CD4-positive, alpha-beta T cell treated with Interleukin-15 for 1 hour (primary cell): ENCODE measurements at places on chromosomes 2 and 18.

DNA sequence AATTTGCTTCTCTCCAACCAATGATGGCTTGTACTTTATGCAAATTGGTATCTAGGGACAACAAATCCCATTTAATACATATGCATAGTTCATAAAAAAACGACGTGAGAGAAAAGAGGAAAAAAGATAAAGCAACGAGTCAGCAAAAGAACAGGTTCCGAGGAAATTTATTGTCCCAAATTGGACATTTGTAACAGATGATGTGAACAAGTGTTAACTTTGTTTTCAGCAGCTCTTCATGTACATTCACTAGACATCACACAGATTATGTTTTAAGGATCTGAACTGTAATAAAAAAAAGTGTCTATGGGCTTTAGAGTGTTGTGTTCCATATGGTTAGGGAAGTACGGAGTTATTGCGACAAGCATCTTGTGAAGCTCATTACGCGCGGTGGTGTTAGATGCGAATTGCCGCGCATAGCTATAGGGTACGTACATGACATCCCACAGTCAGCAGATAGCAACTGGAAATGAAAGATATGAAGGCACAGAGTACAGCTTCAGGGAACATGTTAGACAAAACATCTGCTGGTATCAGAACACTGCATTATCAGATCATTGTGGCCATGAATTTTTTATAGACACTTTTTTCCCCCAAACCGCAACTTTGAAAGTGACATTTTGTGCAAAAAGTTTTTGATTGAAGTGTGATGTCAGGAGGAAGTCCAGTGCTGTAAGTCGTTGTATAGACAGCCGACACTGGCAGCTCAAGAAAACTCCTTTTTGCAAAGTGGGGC lies 1073.1 kb upstream of the FANCL start:
- DNase-seq = no peak

DNA sequence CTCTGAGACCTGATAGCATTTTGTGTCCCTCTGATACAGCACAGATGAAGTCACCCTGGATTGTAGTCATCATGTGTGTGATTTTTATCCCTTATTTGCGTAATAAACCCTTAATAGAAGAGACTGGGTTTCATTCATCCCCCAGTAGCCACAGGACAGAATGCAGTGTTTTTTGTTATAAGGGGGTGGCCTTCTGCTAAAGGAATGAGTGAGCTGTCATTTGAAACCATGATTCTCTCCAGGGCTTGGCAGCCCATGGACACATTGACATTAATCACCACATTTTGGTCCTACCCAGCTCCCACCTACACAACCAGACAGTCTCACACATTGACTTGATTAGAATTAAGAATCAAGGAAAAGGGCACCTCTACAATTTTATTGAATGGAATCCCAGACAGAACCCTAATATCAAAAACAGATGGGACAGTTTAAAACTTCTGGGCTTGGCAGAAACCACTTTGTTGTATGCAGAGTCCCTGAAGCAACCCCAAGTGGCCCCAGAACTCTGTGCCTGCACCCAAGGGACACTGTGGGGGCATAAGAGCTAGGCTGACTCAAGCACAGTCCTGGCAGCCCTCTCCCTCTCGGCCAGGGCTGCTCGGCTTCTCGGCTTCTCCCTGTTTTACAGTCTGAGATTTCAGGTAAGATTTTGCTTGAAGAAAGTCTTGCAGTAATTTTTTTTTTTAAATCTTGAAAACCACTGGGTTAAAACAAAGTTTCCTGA lies 254.0 kb upstream of the SLC14A2 start:
- no peak for DNase-seq

GRCh38 chr2:64779117-64779690 lies 125.5 kb upstream of the SERTAD2 start:
- DNase-seq = no peak

- no peak for DNase-seq
These were observed 233.4 kb downstream of the PHLPP1 start for GRCh38 chr18:62948788-62949187.

DNA sequence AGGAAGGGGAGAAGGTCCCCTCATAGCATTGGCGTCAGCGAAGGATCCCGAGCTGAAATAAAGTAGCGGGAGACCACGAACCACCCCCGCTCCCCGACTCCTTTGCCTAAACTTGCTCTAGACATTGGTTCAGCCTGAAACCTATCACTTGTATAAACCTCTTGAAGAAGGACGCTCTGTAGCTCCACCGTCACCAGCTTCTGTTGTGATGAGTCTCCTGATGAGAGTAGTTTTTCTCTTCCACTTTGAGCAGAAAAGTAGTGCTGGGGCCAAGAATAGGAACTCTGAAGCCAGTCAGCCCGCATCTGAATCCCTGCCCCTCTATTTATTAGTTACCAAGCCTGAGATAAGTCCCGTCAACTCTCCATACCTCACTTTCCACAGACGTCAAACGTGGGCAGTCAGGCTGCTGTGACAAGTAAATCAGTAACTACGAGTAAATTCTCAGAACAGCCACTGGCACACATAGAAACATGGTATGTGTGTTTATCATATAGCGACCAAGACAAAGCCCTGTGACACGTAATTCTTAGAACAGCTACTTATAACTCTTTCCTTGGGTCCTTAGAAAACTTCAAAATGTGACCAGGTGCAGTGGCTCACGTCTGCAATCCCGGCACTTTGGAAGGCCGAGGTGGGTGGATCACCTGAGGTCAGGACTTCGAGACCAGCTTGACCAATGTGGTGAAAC lies 61.7 kb downstream of the CD226 start:
- peak; percentile 55 for DNase-seq

DNA sequence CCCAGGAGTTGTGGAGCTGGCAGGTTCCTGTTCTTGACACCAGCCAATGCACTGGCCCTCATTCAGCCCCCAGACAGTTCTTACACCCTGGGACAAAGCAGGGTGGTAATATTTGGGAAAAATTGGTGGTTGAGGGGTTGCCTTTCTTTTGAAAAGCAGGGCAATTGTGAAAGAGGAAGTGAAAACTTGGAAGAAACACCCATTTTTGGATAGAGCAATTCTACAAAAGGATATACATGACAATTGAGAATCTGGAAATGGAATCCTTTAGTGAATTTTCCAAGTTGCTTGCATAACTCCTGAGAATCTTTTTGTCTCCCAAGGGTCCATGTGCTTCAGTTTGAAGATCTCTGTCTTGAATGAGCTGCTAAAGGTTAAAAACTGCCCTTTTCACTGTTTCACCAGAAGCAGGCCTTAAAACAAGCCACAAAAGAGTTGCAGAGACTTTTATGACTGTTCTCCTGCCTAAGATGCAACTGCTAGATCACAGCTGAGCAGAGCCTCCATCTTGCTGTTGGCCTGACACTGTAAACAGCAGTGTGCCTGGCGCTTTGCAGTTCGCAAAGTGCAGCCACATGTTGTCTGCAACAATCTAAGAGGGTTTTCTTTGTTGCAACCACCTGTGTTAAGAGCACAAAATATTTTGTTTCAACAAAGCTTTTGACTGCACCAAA lies 11.8 kb downstream of the COL4A4 start:
- no peak for DNase-seq

DNA sequence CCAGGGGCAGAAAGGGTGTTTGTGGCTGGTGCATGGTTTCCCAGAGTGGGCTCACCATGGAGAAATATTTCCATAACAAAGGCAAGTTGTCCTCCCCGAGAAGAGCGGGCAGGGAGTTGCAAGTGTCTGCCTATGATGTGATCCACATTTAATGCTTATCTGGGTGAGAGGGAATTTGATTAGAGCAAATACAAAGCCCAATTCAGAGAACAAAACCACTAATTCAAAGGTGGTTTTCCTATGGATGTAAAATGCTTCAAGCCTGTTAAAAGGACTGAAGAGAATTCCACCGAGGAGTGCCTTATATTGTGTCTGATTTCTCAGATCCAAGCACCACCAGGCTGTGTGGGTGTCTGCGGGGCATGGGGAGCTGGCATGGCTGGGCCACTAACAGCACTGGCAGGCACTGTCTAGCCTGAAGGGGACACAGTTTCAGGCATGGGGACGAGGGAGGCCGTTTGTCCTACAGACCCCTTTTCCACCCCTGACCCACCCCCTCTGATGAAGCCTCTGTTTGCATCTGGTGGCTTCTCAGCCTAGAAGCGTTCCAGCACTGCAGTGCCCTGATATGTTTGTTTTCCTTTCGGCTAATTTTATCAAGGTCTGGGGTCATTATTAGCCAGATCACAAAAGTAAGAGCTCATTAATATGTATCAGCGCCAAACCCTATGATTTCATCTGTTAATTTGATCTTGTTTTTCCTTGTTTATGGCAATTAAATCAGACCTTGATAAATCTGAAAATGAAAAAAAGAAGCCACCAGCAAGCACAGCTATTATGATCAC lies 357.3 kb downstream of the HRH4 start:
- DNase-seq = no peak

DNA sequence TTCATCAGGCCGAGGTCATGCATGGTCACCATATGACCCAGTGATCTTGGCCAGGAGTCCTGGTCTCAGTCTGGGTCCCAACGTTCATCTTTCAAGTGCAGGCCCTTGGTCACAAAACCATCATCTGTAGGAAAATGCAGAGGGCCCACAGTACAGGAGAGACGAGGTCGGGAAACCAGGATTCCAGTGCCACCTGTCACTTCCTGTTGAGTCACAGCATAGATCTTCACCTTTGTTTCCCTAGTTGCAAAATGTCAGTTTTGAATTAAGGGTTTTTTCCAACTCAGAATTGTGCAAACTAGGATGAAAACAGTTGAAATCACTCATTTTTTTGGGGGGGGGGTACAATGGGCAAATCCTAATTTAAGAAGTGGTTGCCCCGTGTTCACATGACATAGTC lies 162.2 kb downstream of the INSIG2 start:
- DNase-seq = no peak

- no peak for DNase-seq
These were observed 190.3 kb downstream of the RBM43 start for GRCh38 chr2:151071382-151071781.

GRCh38 chr2:111200333-111200881 lies 79.7 kb downstream of the BCL2L11 start:
- no peak for DNase-seq

GRCh38 chr2:53784436-53784835 lies 2.3 kb downstream of the ASB3 start:
- DNase-seq = no peak

DNA sequence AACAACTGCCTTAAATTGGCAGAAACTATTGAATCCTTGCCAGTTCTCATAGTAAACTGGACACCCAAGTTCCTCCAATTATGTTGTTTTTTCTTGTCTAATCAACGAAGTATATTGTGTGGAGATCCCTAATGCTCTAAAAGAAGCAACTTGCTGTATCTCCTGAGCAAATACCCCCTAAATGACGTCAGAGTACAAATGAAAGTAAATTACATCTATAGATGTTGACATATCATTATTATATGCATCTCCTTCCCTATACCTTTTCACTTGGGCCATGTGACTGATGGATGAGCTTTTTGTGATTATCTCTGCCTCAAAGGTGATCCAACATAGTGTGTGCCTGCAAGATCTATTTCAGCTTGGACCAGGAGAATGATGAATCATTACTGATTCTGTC lies 159.4 kb downstream of the CCDC148 start:
- DNase-seq = no peak

GRCh38 chr2:74887960-74888700 lies 54.2 kb downstream of the HK2 start:
- DNase-seq = no peak

GRCh38 chr2:213848631-213849030 lies 562.2 kb upstream of the VWC2L start:
- no peak for DNase-seq

DNA sequence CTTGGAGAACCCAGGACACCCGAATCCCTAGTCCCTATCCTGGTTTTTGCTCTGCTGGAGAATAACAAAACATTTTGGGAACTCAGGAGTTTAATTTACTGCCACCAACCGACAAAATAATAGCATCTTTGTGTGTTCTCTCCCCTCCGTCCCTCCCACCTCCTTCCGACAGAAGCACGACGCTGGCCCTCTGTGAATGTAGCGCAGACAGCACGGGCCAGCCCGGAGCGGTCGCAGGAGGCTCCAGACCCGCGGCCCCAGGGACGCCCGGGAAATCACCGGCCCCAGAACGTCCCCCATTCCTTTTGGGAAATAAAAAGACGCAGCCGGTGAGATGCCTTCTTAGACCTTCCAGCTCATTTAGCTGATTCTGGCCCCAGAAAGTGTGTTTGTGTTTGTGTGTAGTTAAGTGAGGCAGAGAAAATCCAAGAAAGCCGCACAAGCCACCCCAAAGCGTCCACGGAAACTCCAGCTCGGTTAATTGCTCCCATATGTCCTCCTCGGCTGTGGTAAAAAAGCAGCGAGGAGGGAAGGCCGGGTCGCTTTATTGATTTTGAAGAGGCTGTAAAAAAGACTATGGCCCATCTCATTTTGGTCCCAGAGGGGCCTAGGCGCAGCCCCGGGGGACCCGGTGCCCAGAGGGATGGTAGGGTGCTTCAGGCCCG lies 577 bp upstream of the TANC1 start:
- DNase-seq = no peak

DNA sequence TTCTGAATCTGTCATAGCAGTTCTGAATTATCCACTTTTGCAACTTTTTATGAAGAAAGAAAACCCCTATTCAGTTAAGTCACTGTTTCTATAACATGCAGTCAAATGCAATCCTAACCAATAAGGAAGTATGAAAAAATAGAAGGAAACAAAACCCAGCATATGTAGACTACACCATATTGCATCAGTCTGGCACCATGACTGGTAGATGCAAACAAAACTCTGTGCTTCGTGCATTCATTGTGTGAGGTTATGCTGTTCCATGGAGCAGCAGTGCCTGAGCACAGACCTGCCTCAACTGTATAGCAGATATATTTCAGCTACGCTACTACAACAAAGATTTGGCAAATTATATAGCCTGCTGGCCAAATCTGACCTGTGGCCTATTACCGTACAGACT lies 325.5 kb downstream of the LRP1B start:
- no peak for DNase-seq

DNA sequence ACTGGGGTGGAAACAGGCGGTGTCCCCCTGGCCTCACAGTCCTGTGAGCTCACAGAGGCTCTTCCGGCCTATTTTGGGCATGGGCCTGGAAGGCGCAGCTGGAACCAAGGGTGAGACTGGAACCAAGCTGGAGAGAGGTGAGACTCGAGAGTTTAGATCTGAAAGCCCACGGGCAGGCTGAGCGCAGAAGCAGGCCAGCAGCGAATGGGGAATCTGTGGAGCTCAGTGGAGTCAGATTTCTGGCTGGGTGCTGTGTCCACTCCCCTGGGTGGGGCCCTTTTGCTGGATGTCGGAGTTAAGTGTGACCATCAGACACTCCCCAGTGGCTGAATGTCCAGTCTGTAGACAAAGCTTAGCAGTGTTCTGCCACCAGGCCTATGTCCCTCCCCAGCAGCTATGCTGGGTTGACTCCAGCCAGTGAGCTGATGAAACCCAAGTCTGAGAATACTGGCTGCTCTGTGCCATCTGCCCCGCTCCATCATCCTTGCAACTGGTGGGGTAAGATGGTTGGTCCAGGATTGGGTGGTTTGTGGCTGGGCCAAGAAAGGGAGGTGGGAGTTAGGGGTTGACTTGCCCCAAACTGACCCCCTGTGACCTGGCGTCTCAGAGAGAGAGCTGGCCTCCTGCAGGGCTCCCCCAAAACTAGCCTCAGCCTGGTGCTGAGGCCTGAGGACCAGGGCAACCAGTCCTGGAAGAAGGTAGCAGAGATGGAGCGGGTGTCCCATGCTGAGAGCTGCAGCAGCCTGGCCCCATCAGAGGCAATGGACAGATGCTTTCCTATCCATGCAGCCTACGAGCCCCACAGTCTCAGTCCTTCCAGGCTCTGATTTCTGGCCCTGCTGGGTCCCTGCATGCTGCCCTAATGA lies 34.4 kb downstream of the CYP26B1 start:
- DNase-seq = no peak

GRCh38 chr2:238905224-238905623 lies 57.3 kb downstream of the TWIST2 start:
- no peak for DNase-seq
